ENCODE measurements at places on chromosomes 7 and 10.
A peak's percentile ranks its signal among the peaks of the same experiment; 100 is the strongest.

DNA sequence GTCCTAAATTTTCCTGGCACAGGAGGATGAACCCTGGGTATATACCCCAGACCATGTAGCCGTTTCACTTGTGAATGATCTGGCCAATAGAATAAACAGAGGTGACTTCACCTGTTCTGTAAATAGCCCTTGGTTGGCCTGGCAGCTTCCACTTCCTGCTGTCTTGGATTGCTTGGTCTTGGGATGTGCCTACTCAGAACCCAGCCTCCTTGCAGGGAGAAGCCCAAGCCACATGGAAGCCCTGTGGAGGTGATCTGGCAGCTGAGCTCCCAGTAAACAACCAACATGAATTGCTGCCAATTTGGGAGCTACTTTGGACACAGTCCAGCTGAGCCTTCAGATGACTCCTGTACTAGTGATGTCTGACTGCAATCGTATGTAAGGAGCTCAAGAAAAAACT, 4.8 kb upstream of the RAPGEF5 start:
- no peak for DNase-seq

GRCh38 chr10:19549503-19549902, 266.7 kb upstream of the PLXDC2 start:
- no peak for DNase-seq

DNA sequence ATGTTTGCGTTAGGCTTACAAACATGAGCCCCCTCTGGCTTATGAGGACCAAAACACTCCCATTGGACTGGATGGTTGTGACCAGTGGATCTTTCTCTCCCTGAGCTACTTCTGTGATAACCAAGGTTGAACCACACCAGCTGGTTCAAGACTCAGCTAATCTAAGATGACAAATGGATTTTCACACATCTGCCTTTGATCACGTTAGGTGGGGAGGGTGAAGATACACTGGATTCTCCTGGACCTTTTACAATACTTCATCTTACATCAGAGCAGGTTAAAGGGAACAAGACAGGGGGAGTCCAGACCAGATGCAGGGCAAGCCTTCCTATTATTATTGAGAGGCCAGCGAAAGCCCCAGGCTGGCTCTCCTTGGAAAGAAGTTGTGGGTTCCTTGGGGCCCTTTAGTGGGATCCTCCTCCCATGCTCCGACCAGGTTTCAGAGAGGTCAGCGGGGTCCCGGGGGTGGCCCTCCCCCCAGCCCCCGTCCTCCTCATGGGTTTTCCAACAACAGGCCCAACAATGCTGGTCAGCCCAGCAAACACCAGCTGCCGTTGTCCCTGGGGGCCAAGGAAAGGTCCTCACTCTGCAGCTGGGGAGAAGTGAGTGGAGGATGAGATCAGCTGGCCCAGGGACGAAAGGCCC, 2.8 kb downstream of the GFRA1 start:
- no peak for DNase-seq

- DNase-seq: peak; percentile 45
Measured at GRCh38 chr7:87875151-87876039, 765 bp downstream of the SLC25A40 start.

GRCh38 chr7:46600340-46600739, 679.3 kb upstream of the IGFBP3 start:
- no peak for DNase-seq

DNA sequence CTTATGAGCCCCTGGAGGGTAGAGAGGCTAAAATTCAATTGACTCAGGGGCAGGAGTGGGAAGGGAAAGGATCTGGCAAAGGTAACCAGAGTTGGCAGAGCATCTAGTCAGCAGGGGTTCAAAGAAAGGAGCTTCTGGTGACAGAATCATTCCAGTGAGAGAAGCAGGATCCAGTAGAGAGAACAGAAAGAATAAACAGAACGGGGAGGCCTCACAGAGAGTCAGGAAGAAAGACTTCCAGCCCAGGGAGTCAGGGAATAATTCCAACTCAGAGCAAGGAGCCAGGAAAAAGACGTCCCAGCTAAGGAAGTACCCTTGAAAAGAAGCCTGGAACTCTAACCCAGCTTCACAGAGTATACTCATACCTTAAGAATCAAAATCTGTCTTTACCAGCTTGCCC, 66.6 kb upstream of the CPXM2 start:
- DNase-seq: no peak

Data from NCI-H1930 (cell line).